ENCODE measurements at places on chromosomes 5 and 9.

DNA sequence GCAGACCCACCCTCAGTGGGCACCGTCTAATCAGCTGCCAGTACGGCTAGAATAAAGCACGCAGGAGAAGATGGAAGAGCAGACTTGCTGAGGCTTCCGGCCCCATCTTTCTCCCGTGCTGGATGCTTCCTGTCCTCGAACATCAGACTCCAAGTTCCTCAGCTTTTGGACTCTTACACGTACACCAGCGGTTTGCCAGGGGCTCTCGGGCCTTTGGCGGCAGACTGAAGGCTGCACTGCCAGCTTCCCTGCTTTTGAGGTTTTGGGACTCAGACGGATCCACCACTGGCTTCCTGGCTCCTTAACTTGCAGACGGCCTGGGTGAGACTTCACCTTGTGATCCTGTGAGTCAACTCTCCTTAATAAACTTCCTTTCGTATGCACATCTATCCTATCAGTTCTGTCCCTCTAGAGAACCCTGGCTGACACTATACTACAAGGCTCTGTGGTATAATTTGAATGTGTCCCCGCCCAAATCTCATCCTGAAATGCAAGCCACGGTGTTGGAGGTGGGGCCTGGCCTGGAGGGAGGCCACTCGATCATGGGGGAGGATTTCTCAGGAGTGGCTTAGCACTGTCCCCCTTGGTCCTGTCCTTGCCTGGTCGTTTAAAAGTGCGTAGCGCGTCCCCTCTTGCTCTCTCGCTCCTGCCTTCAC lies 31.1 kb upstream of the NRARP start:
- DNase-seq = peak; percentile 45

DNA sequence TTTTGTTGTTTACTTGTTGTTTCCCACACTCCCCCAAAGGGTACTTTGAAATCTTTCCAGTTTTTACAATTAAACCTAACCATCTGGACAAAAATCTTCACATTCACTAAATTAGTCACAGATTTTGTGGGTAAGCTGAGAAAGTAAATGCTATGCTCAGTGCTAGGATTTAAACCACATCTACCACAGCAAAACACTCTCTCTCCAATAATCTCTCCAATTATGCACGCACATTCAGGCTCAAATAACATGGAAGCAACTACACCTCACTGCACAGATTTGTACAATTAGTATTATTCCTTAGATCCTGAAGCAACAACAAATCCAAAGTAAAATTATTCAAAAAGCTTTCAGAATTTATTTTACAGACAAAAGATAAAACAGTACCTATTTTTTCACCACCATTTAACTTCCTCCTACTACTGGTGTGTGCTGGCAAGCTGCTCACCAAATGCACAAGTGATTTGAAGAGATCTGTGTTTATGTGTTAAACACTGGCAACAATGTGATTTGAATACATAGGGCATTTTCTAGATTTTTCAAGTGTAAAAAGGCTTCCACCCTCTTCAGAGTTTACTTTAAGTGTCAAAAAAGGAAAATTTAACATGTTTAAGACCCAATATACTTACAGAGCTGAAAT lies 16.6 kb downstream of the ZNF608 start:
- no peak for DNase-seq

GRCh38 chr9:116687754-116688135 lies 640 bp downstream of the TRIM32 start:
- peak; percentile 28 for DNase-seq

DNA sequence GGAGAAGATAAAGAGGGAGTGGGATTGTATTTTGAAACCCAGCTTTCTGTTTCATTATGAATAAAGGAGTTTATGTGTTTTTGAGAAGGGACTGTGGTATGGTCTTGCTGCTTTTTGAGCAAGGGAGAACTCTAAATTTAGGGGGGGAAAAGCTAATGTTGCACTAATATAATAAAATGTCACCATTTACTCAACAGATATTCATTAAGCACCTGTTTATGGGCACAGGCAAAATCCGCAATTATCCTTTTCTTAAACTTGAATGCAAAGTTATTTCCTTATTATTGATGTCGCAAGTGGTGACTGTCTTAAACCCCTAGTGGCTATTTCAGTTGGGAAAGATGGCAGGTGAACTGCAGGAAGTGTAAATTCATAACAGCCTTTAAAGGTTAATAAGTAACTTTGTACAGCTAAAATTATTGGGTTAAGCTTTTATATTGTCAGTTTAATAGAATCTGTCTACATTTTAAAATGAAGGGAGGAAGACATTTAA lies 1.5 kb downstream of the CDC42SE2 start:
- DNase-seq = peak; percentile 68

DNA sequence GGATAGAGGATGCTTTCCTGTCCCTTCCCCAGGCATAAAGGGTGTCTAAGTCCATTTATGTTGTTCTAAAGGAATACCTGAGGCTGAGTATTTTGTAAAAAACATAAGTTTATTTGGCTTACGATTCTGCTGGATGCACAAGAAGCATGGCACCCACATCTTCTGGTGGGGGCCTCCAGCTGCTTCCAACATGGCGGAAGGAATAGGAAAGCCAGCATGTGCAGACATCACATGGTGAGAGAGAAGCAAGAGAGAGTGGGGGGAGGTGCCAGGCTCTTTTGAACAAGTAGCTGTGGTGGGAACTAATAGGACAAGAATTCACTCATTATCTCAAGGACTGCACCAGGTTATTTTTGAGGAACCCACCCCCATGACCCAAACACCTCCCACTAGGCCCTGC lies 77.2 kb downstream of the ADCY2 start:
- DNase-seq = no peak

DNA sequence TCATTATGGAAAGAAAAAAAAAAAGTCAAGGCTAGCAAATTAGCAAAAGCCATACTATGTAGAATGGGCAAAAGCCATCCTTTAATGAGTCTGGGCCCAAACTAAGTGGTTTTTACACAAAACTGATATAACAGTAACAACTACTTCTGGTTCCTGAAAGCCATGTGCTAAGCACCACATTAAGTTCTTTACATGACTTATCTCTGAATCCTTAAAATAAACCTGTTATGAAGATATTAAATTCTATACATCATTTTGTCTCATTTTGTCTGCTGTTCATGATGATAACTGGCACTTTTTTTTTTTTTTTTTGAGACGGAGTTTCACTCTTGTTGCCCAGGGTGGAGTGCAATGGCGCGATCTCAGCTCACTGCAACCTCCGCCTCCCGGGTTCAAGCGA lies 5.0 kb downstream of the FNIP1 start:
- DNase-seq = no peak

- DNase-seq = peak; percentile 37
Measured at GRCh38 chr5:90015584-90016018, 394.0 kb downstream of the CETN3 start.

GRCh38 chr5:148466236-148466580 lies 82.5 kb downstream of the FBXO38 start:
- DNase-seq = no peak

- no peak for DNase-seq
Measured at GRCh38 chr9:124082622-124083021, 71.1 kb downstream of the LHX2 start.

DNA sequence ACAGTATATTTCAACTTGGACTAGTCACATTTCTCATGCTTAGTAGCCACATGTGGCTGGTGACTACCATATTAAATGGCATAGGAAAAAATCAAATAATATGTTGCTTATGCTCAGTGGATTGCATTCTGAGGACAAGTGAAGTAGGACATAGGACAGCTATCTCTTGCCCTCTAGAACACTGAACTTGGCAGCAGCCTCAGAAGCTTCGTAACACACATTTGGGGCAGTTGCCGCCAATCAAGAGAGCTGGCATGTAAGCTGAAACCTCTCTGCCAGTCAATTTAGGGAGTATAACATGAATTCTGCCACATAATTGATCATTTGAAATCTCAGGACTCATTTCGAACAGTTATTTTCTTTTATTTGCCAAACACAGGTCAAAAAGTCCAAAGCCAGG lies 505.5 kb downstream of the MAT2B start:
- no peak for DNase-seq

GRCh38 chr5:80566711-80567259 lies 3.3 kb downstream of the ANKRD34B start:
- DNase-seq = no peak

- DNase-seq = no peak
Measured at GRCh38 chr5:180208435-180209081, 453 bp downstream of the RASGEF1C start.

- DNase-seq = peak; percentile 25
Measured at GRCh38 chr9:108322326-108323098, 533.3 kb downstream of the ACTL7B start.

GRCh38 chr5:133897431-133897830 lies 71.0 kb downstream of the C5orf15 start:
- no peak for DNase-seq

DNA sequence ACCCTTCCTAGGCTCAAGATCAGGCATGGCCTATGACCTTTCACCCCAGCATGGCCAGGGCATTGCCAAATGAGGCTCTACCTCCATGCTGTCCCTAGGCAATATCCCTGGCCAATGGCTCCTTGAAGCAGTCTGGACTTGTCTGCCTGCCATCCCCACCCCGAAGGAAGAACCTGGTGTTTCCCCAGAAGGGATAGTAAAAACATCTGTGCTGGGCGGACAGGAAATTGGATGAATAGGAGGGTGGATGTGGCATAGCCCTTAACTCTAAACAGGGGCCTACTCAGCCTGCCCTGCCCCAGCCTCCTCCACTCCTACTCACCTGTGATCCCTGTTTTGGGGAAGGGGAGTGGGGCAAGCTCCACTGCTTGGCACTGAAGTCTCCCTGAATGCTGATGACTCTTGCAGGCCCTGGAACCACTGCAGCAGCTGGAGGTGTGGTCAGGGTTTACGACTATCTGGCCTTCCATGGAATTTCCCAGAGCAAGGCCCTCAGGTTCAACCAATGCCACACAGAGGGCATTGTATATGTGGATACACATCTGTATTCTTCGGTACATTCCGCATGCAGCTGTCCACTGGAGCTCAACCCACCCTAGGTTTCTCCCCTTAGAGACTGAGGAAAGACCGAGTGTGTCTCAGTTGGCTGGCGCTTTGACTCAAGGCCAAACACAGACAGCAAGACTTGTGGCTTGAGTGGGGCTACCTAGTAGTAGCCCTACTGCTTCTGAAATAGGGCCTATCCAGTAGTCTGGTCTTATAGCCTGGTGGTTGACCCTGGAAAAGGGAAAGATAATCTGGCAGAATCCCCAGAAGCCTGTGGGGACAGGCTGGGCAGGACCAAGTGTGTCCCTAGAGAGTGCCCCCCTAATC lies 6.4 kb upstream of the P4HA2 start:
- DNase-seq = no peak
